Type B pancreatic cell (in vitro differentiated cells): ENCODE measurements at places on chromosomes 5 and 9. TPM values are rescaled to one million over a fixed set of nuclear protein-coding genes. Genes with fewer than 3 reads are reported as not detected.

DNA sequence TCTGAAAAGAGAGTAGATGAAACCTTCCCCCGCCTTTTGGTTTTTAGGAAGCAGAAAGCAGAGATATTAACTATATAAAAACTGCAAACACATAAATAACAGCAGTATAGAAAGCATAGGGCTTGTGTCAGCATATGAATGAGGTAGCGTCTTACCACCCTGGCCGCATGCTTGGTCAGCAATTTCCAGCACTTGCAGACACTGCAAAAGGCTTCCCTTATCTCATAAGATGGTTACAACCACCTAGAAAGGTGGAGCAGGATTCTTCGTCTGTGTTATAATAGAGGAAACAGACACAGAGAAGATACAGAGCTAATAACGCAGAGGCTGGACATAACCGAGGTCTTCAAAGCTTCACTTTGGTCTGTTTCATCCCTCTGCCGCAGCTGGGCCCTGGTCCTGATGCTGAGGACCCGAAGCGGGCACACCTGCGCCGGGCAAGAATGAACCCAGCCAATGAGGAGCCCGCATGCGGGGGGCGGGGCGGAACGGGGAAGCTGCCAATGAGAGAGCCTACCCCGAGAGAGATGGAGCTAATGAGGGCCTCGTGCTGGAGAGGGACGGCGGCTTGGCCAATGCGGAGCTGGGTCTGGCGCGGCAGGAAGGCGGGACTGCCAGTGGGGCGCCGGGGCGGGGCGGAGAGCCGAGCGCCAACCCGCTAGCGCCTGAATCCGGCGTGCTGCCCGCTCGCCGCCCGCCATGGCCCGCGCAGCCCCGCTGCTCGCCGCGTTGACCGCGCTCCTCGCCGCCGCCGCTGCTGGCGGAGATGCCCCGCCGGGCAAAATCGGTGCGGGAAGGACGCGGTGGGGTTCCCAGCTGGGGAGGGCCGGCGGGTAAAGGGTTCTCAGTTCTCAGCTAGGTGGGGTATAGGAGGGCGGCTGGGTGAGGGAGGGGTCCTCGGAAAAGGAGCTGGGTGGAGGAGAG lies at the start of gene PCYOX1L:
PCYOX1L (plus strand) TSS at position 677 of the 924 bp plus-strand sequence; CDS start at position 700, 23 bp downstream.
- DNase-seq: peak; percentile 94
- H3K4me1 ChIP-seq: peaks cover 12% of the 10 kb centered on the region
- no peaks in the 10 kb centered on the region for H3K27me3 ChIP-seq
- H3K4me3 ChIP-seq: peak within 1 kb of the TSS; percentile 93
- H3K27ac ChIP-seq: peak within 1 kb of the TSS; percentile 48

GRCh38 chr5:68441309-68442073 lies 225.9 kb downstream of the PIK3R1 start:
- H3K4me1 ChIP-seq: peaks cover 27% of the 10 kb centered on the region
- no peak overlapping the region for H3K4me3 ChIP-seq
- H3K27me3 ChIP-seq: no peaks in the 10 kb centered on the region
- no peaks in the 10 kb centered on the region for H3K36me3 ChIP-seq

DNA sequence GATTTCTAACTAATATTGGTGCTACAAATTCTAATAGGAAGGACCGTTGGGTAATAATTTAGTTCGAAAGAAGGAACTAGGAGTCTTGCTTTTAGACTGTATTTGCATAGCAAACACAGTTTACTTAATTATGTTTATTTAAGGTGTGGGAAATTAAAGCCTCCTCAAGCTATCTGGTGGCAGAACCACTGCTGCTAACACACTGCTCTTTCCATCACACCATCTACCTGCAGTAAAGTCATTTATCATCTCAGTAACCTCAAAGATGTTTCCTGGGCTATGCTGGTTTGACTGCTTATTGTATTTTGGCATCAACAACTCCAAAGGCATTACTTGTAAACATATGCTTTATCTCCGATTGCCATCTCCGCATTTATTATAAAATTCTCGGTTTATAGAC lies 114.3 kb downstream of the DEPDC1B start:
- no peaks in the 10 kb centered on the region for H3K27me3 ChIP-seq
- H3K27ac ChIP-seq: no peak overlapping the region
- peaks cover 4% of the 10 kb centered on the region for H3K36me3 ChIP-seq
- H3K4me3 ChIP-seq: no peak overlapping the region

DNA sequence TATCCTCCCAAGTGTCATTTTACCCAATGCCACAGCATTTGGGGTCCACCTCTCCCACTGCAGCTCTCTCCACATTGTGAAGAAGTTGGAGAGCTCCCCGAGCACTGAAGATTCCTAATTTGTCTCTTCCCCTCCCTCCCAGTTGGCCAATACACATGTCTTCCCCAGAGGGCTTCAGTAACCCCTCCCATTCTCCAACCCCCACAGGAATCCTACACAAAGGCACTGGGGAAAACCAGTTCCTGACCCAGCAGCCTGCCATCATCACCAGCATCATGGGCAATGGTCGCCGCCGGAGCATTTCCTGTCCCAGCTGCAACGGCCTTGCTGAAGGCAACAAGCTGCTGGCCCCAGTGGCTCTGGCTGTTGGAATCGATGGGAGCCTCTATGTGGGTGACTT lies 87.3 kb upstream of the WWC1 start:
- peaks cover 18% of the 10 kb centered on the region for H3K36me3 ChIP-seq
- no peak overlapping the region for H3K4me3 ChIP-seq
- peaks cover 3% of the 10 kb centered on the region for H3K27me3 ChIP-seq
- no peak for DNase-seq
- no peak overlapping the region for H3K27ac ChIP-seq
- peaks cover 1% of the 10 kb centered on the region for H3K4me1 ChIP-seq

Gene HRH2
- 1.8 and 2.9 TPM in 2 replicates for total RNA-seq

Gene SLCO6A1
- 0.43 and 1.4 TPM in 2 replicates for total RNA-seq
